Body of pancreas (tissue), 4 donors: ENCODE measurements at places on chromosomes 13 and 19.
A peak's percentile ranks its signal among the peaks of the same experiment; 100 is the strongest.

DNA sequence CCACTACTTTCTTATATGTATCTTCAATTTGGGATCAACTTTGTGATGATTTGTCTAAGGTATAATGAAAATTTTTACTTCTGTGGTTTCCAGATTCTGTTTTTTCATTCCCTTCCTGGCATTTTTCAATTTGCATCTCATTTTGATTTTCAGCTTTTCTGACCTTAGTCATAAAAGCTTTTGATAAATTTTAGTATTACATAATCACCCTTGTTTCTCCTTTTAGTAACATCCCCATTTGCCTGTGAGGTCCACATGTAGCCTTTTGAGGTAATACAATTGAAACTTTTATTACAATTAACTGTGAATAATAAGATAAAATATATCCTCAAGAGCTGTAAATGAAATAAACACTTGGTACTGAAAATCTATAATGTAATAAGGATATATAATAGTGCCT, 31.2 kb downstream of the LACC1 start:
- no peak for DNase-seq

DNA sequence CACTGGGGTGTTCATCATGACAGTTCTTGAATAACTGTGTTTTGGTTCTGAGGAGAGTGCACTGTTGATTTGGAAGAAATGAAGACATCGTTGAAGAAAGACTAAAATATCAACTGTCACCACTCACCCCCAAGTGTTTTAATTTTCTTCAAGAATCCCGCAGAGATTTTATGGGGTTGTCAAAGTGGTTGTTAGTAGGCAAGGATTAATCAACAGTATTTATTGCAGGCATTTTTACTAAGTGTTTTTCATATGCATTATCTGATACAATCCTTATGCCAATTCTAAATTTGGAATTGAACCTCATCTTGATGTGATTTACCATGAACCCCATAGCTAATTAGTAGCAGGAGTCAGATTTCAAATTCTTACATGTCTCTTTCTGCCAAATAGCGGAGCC, 63.7 kb upstream of the OBI1 start:
- DNase-seq = no peak

GRCh38 chr19:55526216-55527196, 10.4 kb downstream of the SBK2 start:
- peak; percentile 79 for DNase-seq

DNA sequence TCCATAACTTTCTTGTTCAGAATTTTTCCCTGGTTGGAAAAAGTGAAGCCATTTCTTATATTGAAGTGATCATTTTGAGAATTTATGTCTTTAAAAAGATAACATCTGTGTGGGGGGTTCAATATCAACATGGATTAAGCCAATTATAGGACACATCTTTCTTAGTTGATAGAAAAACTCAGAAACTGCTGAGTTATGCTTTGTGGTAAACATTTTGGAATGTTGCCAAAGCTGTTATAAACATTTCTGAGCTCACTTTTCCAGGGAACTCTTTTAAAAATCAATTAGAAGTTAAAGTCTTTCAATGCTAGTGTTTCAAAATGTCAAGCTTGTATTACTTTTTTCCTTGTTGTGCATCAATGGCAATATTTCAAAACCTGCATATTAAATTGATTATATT, 248.8 kb downstream of the DACH1 start:
- no peak for DNase-seq
